ENCODE measurements at places on chromosomes 3 and 15.
A peak's percentile ranks its signal among the peaks of the same experiment; 100 is the strongest.

DNA sequence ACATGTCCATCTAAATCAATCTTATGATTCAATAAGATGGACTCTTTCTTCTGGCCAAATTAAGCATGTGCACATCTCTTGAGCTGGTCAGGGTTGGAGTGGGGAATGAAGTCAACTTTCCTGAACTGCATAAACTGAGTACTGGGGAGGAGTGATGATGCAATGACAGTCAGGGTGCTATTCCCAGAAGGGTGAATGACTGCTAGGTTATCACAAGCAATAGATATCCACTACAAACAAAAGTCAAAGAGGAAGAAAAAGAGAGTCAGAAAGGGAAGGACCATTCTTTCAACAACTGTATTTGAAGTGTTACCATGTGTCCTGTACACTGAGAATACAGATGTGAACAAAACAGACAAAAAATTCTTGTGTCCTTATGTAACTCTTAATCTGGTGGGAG lies 70.0 kb downstream of the ALCAM start:
- no peak for DNase-seq

DNA sequence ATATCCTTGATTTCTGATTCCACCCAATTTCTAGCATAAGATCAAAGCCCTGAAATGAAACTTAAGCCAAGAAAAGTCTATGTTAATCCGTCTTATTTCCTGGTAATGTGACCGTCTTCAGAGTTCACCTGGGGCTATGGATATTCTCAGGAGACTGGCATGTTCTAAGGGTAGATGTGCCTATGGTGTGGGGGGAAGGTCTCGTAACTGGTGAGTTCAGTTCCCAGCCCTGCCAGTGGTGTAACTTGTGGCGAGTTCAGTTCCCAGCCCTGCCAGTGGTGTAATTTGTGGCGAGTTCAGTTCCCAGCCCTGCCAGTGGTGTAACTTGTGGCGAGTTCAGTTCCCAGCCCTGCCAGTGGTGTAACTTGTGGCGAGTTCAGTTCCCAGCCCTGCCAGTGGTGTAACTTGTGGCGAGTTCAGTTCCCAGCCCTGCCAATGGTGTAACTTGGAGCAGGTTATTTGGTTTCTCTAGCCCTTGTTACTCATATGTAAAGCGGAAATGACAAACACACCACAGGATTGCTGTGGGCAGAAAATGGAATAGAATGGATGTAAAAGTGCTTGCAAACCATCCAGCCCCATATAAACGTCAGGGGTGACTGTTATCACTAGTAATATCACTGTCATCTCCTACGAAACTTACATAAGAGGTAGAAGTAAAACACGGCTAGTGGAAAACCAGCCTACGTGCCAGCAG lies 30.4 kb downstream of the SLC51A start:
- DNase-seq = no peak

DNA sequence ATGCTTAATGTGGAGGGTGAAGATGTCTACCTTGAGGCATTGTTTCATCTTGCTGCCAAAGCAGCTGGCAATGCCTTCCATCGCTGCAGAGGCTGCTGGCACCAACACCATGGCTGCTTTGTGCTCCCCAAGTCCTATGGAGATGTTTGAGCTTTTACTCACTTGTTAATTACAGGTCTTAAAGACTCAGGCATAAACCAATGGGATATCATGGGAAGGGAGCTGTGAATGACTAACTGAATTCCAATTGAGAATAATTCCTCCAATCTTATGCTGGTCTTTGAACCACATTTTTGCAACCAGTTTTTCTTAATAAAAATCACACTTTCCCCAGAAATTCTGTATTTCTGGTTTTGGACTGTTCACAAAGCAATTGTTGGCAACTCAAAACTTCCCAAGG lies 762.0 kb downstream of the GBE1 start:
- DNase-seq = no peak

DNA sequence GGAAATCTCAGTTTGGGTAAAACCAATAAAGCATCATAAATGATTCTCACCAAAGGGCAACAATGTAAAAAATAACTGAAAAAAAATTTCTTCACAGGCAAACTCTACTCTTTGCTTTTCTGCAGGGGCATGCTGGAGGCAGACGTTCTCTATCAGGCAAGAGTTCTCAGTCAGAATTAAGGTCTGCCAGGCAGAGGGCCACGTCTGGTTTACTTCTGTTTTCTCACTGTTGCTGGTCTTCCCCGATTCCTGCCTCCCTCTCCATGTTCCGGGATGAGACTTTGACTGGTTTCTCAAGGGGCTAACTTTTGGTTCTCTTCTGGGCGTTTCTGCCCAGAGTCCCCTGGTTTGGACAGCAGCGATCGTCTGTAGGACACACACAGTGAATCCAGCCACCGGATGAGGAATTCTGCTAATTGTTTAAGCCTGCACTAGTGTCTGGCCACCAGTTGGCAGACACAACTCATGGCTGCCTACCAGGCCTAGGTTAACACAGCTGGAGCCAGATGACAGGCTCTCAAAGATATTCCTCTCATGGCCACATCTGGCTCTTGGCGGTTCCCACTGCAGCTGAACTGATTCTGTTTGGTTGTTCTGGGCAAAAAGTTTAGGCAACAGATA lies 273.1 kb downstream of the FOXP1 start:
- DNase-seq = no peak

- DNase-seq = no peak
These were observed 7.7 kb downstream of the CRABP1 start for GRCh38 chr15:78347586-78348543.

GRCh38 chr3:4850928-4851265 lies 128.3 kb upstream of the BHLHE40 start:
- no peak for DNase-seq

DNA sequence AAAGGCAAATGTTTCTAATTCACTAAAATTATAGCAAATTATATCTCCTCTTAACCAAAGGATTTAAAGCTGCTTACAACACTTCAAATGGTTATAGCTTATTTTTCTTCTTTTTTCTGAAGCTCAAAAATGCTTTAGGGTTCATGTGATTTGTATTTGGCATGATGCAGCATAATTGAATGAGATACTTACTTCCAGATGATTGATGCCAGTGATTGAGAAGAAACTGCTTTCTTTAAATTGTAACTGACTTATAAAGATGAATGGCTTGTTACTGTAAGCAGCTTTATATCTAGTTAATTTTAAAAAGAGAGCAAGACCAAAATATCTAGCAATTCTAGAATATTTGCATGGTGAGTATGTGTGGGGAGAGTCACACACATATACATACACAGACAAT lies 270.7 kb upstream of the THRB start:
- DNase-seq = no peak

DNA sequence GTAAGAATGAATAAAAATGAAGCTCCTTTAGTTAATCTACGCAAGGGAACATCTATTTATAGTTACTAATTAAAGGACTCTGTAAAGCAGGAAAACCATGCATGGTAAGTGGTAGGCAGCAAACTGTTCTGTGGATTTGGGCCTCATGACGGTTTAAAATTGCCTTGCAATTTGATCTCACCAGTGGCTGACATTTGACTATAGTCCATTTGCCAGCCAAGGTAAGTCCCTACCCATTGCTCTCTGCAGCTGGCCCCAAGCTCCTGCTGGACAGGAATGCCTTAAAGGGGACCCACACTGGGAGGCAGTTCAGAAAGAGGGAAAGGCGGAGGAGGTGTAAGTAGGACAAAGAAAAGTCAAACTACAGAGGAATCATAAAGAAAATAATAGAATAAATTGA lies 203.3 kb downstream of the PLCL2 start:
- DNase-seq = no peak

- no peak for DNase-seq
These were observed 86.5 kb downstream of the MB21D2 start for GRCh38 chr3:192831111-192831644.

GRCh38 chr3:135911110-135911509 lies 54.4 kb upstream of the PPP2R3A start:
- no peak for DNase-seq

GRCh38 chr15:43433165-43433564 lies 59.8 kb downstream of the TP53BP1 start:
- DNase-seq = no peak

GRCh38 chr15:77554306-77555080 lies 78.2 kb downstream of the LINGO1 start:
- DNase-seq = no peak

DNA sequence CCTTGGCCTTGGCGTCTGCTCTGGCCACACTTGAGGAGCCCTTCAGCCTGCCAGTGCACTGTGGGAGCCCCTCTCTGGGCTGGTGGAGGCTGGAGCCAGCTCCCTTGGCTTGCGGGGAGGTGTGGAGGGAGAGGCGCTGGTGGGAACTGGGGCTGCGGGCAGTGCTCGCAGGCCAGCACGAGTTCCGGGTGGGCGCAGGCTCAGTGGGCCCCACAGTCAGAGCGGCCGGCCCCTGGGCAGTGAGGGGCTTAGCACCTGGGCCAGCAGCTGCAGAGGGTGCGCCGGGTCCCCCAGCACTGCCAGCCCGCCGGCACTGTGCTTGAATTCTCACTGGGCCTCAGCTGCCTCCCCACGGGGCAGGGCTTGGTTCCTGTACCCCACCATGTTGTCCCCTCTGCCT lies 68.7 kb upstream of the KCNAB1 start:
- DNase-seq = no peak

- no peak for DNase-seq
These were observed 155.2 kb downstream of the NSMCE3 start for GRCh38 chr15:29114221-29115092.

DNA sequence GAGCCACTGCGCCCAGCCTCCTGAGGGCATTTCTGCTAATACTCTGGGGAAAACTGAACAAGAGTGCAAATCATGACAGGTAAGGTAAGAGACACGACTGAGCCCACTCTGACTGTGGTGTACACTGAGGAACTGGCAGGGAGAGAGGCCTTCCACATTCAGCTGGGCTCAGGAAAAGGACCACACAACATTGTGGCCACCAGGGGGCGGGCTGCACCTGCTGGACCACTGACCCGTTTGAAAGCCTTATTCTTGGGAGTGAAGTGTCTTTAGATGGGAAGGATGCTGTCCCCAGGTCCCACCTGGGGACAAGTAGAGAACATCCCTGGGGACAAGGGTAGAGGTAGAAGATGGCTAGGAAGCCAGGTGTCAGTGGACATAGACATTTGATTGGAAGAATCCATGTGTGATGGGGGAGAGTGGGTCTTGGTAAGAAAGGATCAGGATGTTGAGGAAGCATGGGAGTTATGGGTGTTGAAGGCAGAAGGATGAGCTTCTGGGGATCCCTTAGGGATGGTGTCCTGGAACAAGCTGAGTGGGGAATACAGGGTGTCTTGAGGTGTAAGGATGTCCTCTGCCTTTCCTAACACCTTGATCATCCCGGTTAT lies 6.2 kb upstream of the CTDSPL start:
- DNase-seq = peak; percentile 67

DNA sequence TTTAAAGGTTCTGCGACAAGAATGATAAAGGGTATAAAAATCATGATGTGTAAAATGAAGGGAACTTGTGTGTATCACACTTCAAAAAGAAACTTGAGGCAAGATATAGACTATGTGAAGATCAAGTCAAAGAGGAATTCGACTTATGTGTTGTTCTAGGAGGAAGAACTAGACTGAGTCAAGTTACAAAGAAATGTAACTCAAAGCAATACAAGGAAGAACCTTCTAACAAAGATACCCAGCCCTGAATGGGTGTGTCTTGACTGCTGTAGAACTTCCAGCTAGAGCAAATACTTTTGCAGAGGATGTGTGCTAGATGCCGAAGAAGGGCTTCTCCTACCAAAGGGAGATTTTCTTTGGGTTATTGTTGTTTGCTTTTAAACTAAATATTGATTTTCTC lies 2.4 kb downstream of the SLC49A4 start:
- no peak for DNase-seq

- no peak for DNase-seq
These were observed 84.8 kb downstream of the SMAD3 start for GRCh38 chr15:67150023-67150860.

- no peak for DNase-seq
These were observed 22.0 kb upstream of the ANXA2 start for GRCh38 chr15:60419753-60420152.

- no peak for DNase-seq
These were observed 121.2 kb upstream of the HES1 start for GRCh38 chr3:194014756-194015155.

- DNase-seq = no peak
These were observed 1.2 kb upstream of the MLF1 start for GRCh38 chr3:158569794-158570193.

- no peak for DNase-seq
These were observed 18.4 kb downstream of the ISL2 start for GRCh38 chr15:76354823-76355440.

DNA sequence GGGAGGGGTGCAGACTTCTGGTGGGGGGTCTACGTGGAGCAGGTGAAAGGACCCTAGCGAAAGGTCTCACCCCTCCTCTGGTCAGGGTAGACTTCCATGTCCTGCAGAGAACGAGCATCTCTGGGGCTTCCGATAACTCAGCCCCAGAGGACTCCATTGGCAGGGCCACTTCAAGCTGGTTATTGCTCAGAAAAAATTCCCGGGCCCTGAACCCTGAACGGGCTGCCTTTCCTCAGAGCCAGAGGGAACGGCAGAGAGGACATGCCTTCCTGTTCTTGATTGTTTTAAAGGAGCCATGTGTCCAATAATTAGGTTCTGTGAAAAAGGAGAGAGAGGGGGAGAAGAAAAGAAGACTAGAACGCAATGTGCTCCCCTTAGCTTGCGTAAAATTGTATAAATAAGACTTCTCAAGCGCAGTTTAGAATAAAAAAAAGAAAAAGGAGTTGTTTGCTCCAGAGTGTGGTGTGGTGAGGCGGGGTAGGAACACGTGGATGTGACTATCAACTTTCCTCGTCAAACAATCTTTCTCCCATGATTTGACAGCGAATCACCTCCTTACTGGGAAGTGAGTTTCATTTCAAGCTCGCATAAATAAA lies 193.4 kb upstream of the UBE2E1 start:
- DNase-seq = no peak

DNA sequence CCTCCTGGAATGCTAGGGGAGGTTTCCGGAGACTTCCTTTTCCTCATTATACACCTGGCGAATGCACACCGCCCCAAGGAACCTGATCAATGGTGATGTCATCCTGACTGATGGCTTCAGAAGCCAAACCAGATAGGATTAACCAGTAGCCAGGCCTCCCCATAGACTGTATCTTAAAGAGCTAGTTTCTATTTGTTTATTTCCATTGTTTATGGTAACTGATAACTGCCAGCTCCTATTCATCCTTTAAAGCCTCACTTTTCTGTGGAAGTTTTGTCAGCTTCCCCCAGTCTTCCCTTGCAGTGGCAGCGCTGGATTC lies at the start of gene MKRN2OS:
TSS of gene MKRN2OS (minus strand) at position 27 of the 319 bp plus-strand sequence. CDS start 35 bp downstream, outside the sequence.
- no peak for DNase-seq

- DNase-seq = no peak
These were observed 16.7 kb upstream of the THUMPD3 start for GRCh38 chr3:9346141-9346540.

DNA sequence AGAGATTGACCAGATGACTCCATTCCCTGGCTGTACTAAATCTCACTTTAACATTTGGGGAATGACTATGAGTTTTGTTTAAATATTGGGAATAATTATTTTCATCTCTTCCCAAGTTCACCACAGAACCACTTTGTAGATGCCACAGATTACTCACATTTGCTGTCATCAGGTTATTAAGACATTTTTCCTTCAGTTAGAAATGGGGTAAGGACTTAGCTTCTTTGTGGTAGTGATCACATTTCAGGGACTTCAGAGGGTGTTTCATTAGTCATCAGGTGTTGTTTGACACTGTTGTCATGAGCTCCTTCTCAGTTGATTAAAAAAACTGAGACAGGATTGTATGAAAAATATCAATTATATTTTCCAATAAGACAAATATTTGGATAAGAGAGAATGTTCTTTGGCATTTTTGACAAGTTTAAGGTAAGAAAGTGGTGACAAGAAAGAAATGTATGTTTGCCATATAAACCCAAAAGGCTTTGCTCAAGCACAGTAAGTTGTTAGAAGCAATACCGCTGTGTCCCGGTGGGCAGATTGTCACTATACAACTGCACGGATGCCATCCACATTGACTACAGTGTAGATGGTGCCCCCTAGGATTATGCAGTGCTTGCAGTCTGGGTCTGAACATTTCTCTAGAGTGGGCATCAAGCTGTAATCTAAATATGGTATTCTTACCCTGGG lies 22.3 kb downstream of the FBXL2 start:
- no peak for DNase-seq
